ENCODE measurements at places on chromosomes 13 and 19.

DNA sequence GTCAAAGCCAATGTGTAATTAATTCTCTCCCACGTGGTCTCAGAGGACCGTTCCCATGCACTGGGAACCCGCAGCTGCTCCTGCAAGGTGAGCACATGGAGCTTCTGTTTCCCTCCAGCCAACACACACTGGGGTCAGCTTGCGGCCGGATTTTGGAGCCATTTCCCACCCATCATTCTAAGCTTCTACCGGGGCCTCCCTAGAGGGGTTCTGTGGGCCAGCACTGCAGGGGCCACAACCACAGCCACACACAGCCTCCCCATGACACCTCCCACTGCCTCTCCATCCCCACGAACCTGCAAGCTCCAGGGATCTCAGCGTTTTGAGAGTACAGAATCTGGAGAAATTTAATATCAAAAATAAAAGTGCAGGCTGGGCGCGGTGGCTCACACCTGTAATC lies 120.7 kb upstream of the SOX1 start:
- no peak for DNase-seq

DNA sequence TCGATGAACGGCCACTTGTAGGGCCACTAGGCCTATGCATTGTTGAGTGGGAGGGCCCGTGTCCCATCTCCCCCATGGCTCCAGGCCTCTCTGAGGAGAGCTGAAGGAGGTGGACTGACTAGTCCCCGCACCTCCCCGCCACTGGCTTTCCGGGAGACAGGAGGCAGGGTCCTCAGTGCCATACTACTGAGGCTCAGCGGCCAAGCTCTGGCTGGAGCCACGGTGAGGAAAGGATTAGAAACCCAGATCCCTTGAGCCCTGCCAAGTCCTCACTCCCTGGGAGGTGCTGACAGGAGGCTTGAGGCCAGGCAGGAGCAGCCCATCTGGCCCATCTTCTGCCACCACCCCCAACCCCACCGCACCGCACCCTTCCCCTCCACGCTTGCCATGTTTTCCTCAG lies 29.0 kb downstream of the CCDC8 start:
- no peak for DNase-seq

DNA sequence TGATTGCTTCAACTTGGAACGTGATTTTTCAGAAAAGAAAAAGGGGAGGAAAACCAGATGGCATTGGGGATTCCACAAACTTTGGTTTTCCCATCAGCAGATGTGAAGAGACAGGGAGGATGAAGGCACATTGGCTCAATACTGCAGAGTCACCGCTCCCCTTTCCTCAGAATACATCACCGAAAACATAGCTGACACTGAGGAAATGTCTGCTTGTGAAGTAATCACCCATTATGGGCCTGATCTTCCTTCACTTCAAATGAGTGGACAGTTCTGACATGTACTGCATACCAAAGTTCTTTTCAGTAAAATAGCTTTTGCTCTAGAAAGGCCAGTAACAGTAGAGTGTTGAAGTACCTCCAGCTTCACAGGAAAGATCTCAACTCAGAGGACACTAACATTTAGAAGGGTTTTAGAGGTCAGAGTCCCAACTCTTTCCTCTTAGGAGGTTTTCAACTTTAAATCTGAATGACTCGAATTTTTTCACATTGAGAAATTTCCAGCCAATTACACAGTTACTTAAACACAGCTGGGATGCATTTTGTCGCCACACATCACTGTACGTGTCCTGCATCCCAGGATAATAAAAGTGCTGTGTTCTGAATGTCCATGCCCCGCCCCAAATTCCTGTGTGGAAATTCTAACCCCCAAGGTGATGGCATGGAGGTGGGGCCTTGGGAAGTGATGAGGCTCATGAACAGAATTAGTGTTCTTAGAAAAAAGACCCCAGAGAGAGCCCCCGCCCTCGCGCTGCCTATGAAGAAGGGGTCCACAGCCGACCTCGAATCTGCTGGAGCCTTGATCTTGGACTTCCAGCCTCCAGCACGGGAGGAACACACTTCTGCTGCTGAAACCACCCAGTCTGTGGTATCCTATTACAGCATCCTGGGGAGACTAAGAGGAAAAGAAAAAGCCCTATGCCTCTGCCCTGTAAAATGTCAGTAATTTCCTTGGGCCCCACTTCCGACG lies 77.7 kb downstream of the COL4A1 start:
- DNase-seq = no peak

DNA sequence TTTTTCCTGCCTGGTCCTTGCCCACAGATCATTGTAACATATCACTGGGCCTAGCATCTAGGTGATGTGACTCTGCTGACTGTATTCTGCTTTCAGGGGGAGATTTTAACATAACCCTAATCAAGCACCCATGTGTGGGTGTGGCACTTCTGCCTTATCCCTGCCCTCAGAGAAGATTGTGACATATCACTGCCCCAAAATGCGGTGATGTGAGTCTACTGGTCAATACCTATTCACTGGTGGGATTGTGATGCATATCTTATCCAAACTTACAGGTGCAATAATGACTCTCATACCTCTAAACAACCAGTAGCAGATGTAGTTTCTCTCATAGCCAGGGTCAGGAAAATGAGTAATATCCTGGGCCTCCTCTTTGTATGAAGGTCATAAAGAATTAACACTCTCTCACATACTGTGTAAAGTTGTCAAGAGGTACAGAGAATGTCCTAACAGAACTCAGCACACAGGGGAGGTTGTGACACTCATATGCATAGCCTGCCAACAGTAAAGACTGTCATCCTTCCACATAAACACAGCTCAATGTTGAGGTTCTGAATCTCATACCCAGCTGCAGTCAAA lies 12.1 kb upstream of the ZNF681 start:
- DNase-seq = no peak

DNA sequence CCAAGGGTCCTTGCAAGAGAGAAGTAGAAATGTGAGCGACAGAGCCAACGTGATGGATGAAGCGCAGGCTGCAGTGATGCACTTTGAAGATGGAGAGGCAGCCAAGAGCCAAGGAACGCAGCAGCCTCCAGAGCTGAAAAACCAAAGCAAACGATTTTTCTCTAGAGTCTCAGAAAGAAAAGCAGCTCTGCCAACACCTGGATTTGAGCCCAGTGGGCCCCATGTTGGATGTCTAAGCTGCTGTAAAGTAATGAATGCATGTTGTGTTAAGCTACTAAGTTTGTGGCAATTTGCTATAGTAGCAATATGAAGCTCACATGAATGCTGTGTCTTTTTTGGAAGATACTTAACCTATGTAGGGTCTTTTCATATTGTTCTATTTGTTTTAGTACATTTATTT lies 894.3 kb downstream of the EFNB2 start:
- no peak for DNase-seq

GRCh38 chr13:106455190-106455589 lies 80.3 kb downstream of the EFNB2 start:
- no peak for DNase-seq

DNA sequence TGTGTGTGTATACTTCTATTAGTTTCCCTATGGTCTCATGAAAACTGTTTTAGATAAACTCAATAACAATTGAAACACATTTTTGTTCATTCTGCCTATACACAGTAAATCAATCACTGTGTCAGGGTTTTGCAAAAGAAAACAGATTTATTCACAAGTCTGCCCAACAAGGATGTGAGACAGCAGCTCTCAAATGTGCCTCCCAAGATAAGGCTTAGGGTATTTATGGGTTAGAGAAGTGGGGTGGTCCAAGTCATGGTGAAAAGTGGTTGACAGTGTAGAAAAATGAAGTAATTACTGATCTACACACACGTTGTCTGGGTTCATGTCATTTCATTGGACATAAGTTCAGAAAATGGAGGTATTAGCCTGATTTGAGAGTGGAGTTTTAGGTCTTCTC lies 844.6 kb downstream of the SLITRK6 start:
- DNase-seq = no peak

DNA sequence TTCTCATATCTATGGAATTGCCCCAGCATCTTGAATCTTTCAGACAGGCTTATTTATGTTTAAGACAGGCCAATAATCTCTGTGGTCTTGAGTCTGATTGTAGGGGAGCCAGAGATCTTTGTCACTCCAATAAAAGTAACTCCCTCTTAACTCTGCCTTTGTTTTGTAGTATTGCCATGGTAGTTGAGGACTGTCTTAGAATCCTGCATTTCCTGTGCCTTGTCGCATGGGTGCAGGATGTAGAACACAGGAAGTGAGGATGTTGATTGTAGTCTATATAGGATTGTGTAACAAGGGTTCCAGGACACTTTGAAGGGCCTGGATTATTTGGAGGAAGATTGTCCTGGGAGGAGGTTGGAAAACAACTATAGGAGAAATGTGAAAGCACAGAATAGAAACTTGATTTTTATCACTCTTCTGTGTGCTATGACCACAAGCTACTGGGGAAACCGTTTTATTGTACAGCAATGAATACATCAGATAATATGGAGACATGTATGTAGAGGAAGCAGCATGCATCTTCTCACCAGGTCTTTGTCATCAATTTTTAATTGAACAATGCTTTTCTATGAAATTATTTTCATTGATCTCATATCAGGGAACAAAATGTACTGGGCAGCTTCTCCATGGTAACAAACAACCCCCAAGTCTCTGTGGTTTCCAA lies 411.7 kb downstream of the FGF9 start:
- no peak for DNase-seq

GRCh38 chr13:29556742-29557141 lies 38.7 kb downstream of the SLC7A1 start:
- no peak for DNase-seq

GRCh38 chr19:46441866-46442265 lies 13.1 kb upstream of the PNMA8C start:
- DNase-seq = no peak

GRCh38 chr19:19911150-19911549 lies 10.4 kb downstream of the ZNF93 start:
- no peak for DNase-seq

DNA sequence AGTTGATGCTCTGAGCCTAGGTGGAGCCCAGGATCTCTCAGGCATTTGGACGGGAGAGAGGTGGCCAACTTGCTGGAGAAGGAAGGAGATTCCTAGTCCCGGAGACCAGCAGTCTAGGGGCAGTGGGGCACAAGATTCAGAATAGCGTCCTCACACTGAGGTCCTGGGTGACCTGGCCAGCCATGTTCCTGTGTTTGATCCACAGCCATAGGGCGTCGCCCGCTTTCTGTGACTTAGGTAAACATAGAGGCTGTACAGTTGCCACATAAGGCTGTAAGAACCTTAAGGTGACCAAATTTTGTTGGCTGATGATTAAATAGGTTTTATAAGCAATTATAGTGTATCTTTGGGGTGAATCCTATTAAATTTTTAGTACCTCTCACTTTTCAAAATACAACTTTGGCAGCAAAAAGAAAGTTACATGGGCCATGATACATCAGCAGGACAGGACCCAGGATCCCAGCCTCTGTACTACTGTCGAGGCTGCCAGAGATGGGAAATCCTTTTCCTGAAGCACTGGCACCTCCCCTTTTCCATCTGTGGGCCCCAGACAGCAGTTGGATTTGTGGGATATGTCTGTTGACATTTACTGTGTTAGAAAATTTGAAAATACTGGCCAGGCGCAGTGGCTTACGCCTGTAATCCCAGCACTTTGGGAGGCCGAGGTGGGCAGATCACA lies 37.5 kb downstream of the TSSK6 start:
- no peak for DNase-seq

GRCh38 chr19:30719999-30720345 lies 347.8 kb downstream of the ZNF536 start:
- DNase-seq = no peak

GRCh38 chr19:1087813-1088415 lies 7.3 kb downstream of the POLR2E start:
- no peak for DNase-seq

DNA sequence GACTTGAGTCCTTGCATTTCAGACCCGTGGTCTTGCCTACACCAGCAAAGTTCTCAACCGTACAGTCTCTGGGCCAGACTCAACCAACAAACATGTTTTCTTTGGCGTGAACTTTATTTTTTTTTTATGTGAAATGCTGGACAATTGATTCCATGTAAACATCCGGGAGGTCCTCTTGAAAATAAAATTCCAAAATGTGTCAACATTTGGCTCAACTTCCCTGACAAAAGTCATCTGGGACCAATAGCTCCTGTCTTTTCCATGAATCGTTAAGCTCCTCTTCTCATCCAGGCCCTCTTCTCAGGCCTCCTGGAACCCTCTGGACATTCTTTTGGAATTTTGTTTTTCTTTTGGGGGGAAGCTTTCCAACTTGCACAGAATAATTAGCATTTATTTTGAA lies 2.7 kb downstream of the ALDH16A1 start:
- no peak for DNase-seq

- no peak for DNase-seq
Measured at GRCh38 chr13:35617420-35617819, 140.9 kb upstream of the MAB21L1 start.

DNA sequence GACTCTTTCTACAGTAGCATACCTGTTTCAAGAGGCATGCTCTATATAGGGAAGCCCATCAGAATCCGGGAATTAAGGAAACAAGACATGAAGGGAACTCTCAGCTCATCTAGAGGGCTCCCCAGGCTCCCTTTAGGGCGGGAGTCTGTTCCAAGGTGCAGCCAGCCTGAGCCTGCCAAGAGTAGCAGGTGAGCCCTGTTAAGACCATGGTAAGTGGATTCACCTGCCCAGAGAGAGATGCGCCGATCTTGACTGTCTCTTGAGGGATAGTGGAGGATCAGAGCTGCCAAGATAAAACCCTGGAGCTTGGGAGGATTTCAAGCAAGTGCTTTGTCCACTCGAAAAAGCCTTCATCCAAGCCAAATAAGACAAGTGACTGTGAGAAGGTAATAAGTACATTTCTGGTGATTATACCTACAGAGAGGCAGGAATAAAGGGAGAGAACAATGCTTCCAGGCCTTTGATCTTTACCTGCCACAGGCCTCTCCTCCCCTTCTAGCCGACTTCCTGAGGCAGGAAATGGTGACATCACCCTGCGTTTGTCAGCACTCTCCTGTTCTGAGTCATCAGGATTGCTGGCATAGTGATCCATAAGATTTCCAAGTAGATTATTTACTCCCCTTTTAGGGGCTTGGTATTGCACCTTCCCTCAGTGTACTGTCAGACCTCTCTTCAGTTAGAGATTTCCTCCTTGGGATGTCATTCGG lies 31.5 kb downstream of the KLF5 start:
- no peak for DNase-seq

DNA sequence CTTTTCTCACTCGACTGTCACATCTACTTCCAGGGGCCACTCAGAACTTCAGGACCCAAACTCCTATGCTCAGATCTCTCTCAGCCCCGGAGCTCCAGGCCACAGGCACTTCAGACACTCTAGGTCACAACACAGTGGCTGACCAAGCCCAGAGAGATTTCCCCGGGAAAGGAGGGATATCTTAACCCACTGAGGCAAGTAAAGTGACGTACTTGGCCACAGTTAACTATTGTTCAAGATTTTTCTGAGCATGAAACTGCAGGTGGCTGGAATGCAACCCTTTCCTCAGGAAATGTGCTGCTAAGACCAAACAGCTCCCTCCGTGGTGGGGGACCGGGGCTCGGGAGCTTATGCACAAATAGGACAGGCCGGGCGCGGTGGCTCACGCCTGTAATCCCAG lies 23.9 kb downstream of the OPA3 start:
- no peak for DNase-seq

DNA sequence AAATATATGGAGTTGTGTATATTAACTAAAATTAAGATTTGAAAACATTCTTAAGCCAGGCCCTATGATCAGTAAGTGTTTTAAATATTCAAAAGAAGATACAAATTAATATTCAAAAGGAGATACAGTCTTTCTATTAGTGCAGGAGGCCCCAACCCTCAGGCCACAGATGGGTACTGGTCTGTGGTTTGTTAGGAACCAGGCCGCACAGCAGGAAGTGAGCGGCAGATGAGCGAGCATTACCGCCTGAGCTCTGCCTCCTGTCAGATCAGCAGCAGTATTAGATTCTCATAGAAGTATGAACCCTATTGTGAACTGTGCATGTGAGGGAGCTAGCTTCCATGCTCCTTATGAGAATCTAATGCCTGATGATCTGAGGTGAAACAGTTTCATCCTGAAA lies 232.9 kb downstream of the FOXO1 start:
- DNase-seq = peak; percentile 7

Data from activated CD4-positive, CD25-positive, alpha-beta regulatory T cell (primary cell).